ENCODE measurements at places on chromosomes 2 and 18.

- no peak for DNase-seq
Measured at GRCh38 chr18:70520867-70521266, 232.0 kb downstream of the SOCS6 start.

DNA sequence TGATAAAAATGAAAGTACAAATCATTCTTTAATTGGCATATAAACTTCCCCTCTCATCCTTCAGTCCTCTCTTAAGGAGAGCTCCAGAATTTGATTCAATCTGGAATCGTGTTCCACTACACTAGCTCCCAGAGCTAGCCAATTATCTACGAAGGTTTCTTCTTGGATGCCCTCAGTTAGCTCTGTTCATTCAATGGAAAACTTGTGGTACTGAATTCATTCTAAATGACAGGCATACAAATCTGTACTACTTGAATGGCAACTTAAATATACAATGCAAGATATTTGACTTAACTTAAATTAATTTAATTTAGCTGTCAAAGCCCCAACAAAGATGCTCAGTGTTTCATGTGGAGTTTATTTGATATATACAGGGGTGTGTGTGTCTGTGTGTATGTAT is 1474.2 kb upstream of the CELF4 start:
- peak; percentile 57 for DNase-seq

DNA sequence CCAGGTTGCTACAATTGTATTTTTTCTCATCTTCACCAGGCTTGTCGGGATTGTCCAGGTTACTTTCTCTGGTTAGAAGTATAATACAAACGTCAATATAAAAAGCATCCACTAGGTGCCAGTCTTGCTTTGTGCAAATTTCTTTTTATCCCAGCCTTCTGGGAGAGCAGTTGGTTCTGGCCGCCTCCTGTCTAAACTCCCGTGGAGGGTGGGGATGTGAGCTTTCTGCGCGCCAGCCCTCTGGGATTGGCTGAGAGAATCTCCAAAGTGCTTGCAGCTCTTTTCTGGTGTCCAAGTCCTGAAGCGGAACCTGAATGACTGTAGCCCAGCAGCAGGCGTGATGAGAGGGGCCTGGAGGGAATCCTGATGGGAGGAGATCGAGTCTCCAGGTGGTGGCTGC is 22.4 kb upstream of the TOGARAM2 start:
- peak; percentile 65 for DNase-seq

- DNase-seq = no peak
Measured at GRCh38 chr18:43559507-43559906, 282.2 kb upstream of the SYT4 start.

DNA sequence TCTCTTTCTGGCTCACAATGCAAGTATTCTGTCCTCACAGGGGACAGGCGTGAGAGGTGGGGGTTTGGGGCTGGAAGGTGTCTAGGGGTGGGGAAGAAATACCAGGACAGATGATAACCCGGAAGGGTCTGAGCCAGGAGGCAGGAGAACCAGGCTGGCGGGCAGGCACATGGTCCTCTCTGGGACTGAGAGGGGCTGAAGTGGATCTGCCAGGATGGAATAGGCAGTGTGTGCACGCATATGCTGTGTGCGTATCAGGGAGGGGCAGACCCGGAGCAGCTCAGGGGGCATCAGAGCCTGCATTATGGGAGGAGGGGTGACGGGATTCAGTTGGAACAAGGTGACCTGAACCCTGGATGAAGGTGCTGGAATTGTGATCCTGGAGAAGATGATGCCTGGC is 157.3 kb downstream of the DYSF start:
- DNase-seq = no peak

GRCh38 chr2:70181363-70181956 is 9.4 kb downstream of the C2orf42 start:
- DNase-seq = no peak

- DNase-seq = no peak
Measured at GRCh38 chr2:173298536-173299097, 56.1 kb upstream of the CDCA7 start.

- DNase-seq = no peak
Measured at GRCh38 chr2:223414646-223415045, 187.5 kb downstream of the SCG2 start.

DNA sequence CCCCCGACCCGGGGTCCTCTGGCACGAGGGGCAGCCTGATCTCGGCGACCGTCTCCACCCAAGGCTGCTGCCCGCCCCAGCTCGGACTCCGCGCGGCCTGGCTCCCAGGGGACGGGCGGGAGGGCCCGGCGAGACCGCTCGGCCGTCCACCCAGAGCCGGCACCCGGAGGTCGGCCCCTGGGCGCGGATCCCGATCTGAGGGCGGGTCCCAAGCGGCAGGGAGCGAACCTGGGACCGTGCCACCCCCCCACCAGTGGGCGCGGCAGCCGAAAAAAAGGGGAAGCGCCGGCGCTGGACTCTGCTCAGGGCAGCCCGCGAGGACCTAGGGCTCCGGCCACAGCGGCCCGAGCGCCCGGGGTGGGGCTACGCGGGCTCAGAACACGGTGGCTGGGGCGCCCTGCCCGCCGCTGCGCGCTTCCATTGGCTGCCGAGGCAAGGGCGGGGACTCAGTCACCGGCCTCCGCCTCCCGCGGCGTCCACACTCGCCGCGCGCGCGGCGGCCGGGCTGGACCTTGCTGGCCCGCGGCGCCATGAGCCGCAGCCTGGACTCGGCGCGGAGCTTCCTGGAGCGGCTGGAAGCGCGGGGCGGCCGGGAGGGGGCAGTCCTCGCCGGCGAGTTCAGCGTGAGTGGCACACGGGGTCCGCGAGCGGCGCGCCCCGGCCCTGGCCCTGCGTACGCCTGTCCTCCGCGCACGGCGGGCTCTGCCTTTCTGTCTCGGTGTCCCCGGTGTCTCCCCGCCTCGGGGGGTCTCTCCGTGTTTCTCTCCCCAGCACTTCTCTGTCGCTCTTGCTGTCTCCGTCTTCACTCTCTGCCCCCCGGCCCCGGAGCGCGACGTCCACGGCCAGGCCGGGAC is at the start of gene PTPN18:
Gene PTPN18 (plus strand): TSS at position 479 of the 854 bp plus-strand sequence. CDS start 52 bp downstream, at position 531.
- peak; percentile 82 for DNase-seq

GRCh38 chr2:196464311-196464710 is 175.2 kb upstream of the CCDC150 start:
- DNase-seq = no peak

GRCh38 chr2:165827921-165828276 is 33.9 kb upstream of the GALNT3 start:
- no peak for DNase-seq

- peak; percentile 70 for DNase-seq
Measured at GRCh38 chr2:231709981-231710798, 1.9 kb downstream of the PTMA start.

DNA sequence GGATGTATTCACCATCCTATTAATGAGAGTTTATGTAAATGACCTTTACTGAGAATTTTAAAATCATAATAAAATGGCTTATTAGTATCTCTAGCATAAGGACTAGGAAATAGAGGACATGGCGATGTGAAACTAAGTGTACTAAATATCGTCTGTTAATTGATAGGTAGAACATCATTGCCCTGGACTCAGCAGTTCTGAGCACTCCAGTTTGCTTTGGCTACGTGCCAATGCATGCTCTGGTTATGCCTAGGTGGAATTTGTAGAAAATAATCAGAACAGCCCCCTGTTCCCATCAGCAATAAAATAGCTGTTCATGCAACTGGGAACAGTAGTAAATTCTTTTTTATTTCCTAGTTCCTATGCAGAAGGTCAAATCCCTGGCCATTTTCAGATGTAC is 247.8 kb downstream of the DOK6 start:
- no peak for DNase-seq

GRCh38 chr2:82317012-82317411 is 2012.5 kb upstream of the LRRTM1 start:
- no peak for DNase-seq

DNA sequence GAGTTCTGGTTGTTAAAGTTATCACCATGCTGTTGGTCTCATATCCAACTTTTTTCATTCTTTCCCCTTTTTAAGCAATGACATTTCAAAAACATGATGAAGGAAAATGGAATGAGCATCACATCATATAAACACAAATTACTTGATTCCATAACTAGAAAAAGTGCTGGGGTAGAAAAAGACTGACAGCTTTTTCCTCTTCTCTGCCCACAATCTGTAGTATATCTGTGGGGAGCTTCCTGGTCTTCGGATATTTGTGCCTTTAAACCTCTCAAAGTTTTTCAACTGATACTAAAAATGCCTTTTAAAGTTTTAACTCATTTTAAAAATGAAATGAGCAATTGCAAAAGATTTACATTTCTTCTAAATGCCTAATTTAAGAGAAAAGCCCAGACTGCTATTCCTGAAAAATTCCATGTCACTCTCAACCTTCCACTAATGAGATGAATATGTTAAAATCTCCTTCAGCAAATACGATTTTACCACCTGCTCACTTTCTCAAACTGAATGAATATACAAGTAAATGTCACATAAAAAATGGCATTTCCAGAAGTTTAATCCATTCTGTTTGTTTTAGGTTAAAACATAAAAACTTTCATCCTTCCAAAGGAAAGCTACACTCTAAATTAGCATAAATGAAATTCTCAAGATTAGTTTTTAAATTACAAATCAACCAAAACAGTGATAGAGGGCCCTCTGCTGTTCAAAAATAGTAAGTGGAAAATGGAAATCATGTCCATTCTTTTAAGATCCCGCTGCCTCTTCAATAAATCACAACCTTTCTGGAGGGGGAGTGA is 2.1 kb downstream of the DNAH7 start:
- DNase-seq = peak; percentile 34

GRCh38 chr2:27683390-27684071 is 19.8 kb downstream of the SLC4A1AP start:
- DNase-seq = peak; percentile 85

DNA sequence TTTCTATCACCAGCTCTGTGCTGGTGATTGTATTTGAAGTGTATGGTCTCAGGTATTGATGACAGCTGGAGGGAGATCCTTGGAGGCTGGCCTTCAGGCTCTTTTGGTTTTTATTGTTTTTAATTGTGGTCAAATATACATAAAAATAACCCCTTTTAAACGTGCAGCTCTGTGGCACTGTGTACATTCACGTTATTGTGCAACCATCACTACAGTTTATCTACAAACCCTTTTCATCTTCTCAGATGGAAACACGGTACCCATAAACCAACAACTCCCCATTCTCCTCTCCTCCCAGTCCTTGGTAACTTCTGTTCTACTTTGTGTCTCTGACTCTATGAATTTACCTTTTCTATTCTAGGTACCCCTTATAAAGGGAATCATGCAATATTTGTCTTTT is 79.3 kb upstream of the ATP8B1 start:
- no peak for DNase-seq

DNA sequence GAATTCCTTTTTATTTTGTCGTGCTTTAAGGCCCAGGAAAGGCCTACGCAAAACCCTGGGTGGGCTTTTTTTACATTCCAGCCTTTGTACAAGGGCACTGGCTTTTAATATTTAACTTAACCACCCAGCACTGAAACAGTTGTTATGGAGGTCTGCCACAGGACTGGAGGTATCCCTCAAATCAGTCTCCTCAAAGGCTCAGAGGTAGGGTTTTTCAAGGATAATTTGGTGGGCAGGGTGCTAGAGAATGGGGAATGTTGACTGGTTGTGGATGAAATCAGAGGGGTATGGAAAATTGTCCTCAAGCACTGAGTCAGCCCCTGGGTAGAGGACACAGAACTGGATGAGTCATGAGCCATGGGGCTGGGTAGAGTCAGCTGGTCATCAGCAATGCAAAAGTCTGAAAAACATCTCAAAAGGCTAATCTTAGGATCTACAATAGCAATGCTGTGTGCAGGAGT is 443.1 kb downstream of the THSD7B start:
- no peak for DNase-seq

DNA sequence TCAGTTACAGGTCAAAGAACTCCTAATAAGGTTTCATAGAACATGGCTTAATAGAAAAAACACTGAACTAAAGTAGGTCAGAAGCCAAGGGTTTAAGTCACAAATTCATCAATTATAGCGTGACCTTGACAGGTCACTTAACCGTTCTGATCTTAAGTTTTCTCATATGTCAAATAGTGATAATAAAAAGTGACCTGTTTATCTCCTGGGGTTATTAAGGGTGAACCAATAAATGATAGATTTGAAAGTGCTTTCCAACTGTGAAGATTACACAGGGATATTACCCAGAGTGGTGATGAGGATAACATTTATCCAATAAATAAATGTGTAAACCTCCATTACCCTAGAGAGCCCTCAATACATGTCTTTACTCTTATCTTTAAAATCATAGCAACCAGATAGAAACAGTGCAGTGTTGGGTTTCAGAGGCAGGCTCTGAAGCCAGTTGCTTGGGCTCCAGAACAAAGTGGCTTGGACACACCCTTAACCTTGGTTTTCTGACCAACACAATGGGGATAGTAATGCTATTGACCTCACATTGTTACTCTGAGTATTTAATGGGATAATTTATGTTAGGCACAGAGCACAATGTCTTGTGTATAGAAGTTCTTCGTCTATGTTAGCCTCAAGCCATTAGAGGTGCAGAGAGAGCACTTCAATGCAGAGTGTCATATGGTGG is 48.6 kb downstream of the KLHL14 start:
- no peak for DNase-seq

DNA sequence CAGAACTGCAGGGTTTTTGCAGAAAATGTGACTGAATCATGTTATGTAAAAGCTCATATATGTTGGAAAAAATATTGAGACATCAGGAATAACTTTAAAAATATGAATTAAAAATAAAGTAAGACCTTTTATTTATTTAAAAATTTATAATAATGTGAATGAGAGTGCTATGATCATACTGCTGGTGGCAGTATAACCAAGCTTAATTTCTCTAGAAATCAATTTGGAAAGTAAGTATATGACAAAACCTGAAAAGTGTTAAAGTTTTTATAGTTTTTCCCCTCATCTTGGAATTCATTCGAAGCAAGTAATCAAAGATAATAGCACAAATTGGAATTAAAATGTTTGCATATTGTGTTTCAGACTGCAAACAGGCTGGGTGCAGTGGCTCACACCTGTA is 7.5 kb downstream of the SLC39A10 start:
- DNase-seq = no peak

DNA sequence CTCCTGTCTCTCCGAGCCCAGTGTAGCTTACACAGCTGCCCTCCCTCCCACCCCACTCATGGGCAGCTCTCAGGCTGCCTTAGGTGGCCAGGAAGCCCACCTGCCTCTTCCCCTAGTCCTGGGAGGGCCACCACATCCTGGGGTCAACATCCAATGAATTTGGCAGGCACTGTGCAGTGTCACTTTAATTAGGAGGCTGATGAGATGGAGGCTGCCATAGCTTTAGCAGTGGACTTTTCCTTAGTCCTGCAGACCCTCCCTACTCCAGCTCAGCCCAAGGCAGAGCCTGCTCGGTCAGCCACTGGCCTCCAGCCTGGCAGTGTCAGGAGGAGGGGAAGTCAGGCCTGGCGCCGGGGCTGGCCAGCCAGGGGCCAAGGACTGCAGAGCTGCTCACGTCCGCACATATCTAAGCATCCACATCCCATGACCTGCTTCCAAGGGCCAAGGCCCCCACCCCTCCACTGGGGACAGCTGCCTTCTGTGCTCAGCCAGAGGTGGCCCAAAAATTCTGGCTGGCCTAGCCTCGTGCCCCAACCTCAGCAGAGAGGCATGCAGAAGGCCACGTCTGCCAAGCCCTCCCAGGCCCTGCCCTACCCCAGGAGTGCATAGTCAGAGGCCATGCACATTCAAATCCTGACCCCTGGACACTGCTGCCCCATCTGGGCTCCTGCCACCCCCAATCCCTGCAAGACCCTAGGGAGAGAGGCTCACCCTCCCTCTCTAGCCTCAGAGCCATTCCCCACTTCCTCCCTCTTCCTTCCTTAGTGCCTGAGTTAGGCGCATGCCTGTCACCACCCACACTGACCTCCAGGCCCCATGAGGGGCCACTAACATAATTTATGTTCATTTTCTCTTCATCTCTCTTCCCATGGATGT is 33.1 kb downstream of the ADRA2B start:
- no peak for DNase-seq

Measured in kidney glomerular epithelial cell (primary cell).